Fibroblast of skin of right quadriceps (primary cell): ENCODE measurements at places on chromosomes 1 and 21.

DNA sequence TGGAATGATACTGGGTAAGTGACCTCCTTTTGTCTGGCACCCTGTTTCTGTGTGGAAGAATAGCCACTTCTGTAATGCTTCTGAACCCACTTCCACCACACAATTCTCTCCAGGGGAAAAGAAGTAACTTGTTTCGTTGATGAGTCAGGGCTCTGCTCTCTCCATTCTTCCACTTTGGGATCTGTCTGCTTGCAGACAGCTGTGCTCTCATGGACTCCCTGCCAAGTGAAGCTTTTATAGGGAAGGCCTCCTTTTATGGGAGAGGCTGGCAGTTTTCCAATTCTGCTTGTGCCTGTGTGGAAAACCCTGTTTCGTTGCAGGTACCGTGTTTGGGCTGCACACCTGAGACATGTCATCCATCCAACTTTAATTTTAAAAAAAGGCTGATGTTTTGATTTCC lies 130.7 kb downstream of the GIPC2 start:
- peak; percentile 93 for DNase-seq

DNA sequence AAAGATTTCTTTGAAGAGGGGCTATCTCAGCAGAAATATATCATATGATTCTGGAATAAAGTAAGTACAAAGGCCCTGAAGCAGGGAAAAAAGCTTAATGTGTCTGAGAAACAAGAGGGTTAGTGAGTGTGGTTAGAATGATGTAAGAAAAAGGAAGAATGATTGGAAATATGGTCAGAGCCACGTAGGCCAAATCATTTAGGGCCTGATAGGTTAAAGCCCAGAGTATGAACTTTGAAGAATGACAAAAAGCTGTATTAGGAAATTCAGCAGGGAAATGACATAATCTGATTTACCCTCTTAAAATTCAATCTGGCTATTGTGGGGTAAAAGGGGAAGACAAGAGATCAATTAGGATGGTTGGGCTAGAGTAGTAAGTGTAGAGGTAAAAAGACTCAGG lies 69.0 kb upstream of the MUTYH start:
- no peak for DNase-seq

- DNase-seq, result no peak
Observed at GRCh38 chr1:228156515-228156881, 6.8 kb downstream of the GJC2 start.

DNA sequence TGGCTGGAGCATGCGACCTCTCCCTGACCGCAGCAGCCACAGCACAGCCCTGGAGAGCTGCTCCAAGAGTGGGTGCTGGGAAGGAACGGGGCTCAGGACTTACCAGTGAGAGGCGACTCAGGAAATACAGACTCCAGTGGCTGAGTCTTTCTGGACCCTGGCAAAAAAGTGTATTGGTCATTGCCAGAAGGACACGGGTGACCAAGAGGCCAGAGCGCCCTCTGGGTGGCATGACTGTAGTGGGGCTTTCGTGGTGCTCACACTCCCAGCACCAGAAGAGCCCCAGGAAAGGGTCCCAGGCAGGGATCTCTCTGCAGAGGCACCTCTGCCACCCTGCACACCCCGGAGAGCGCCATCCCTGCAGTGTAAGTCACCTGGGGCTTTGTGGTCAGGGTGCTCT lies 8.9 kb upstream of the PRDM16 start:
- DNase-seq, result no peak

- no peak for DNase-seq
Observed at GRCh38 chr1:2880812-2881295, 79.4 kb upstream of the TTC34 start.

- DNase-seq, result no peak
Observed at GRCh38 chr1:30541721-30542485, 181.5 kb downstream of the MATN1 start.

- DNase-seq, result no peak
Observed at GRCh38 chr1:69747207-69747606, 179.5 kb downstream of the LRRC7 start.

DNA sequence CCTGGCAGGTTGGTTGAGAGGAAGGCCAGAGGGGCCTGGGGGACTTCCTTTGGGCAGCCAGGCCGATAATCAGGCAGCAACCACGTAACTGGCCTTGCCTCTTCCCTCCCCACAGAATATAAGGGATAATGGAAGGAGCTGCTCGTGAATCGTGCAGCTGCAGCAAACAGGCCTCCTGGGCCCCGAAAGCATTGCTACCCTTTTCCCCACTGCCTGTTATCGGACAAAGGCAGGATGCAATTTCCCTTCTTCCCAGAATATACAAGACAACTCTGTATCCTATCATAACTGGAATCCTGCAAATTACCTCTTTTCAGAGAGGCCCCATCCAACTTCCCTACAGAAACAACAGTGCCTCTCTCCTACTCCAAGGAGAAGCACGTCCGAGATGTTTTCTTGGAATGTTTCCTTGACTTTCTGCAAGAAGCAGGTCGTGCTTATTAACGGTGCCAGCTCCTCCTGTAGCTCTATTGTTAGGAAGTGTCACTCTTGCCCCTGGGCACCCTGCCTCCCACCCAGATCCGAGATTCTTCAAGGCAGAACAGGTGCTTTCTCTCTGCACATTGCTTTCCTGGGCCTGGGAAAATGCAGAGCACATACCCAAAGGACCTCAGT lies 106.0 kb upstream of the TIAM1 start:
- no peak for DNase-seq

DNA sequence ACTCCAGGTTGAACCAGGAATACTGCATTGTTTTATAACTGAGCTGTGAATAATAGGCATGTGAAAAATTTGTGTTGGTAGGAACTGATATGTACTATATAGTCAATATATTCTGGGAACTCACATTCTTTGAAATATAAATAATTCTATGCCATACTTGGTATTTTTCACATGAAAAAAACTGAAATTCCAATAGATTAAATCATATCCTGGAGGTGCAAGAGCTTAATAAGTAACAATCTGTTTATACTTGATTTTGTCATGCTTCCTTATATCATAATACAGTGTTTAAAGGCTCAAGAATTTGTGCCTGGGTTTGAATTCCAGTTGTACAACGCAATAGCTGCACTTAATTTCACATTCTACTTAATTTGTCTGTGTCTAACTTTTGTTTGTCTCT lies 387.0 kb downstream of the USP25 start:
- DNase-seq, result peak; percentile 90

DNA sequence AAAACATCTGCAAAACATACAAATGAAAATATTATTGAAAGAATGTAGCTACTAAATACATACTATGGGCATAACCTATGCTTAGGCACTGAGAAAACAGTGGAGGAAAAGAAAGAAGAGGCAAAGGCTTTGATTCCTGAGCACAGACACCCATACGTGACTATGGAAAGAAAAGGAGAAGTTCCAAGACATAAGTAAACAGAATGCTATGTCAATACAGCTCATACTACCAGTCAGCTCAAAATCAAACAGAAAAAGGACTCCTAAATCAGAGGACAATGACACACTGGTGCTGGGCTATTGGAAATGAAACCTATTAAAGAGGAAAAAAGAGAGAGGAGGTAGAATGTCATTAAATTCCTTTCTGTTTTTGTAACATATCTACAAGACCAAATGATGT lies 225.4 kb downstream of the SMYD3 start:
- no peak for DNase-seq

GRCh38 chr1:42146626-42147320 lies 6.4 kb upstream of the GUCA2B start:
- peak; percentile 56 for DNase-seq

DNA sequence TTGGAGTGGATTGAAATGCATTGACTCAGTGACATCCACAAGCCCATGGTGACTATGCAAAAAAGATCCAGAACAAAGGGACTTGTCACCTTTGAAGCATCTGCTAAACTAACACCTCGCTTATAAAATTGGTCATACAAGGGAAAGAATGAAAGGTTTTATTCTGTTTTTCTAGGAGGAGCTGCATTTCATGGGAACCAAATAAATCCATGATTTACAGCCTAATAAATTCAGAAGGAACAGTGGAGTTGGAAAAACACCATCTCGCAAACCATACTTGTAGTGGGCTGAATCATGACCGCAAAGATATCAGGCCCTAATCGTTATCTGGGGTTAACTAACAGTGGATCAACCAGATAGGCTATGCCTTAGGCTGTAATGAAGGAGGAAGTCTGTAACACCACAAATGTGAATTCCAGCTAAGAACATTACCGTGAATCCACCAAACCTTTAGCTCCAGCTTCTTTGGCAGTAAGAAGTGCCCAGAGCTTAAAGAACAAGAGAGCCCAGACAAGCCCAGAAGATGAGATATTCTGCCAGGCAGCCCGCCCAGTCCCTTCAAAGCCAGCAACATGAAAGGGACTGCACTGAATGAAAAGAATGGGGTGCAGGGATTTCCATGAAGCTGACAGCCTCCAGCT lies 27.4 kb downstream of the RSPH1 start:
- DNase-seq, result no peak

- peak; percentile 50 for DNase-seq
Observed at GRCh38 chr1:204151552-204152309, at the start of gene ETNK2. TSS of gene ETNK2 (minus strand) at chr1:204152044. CDS start at chr1:204151852, 192 bp downstream.

- DNase-seq, result peak; percentile 73
Observed at GRCh38 chr21:21163904-21164303, 165.7 kb downstream of the NCAM2 start.

DNA sequence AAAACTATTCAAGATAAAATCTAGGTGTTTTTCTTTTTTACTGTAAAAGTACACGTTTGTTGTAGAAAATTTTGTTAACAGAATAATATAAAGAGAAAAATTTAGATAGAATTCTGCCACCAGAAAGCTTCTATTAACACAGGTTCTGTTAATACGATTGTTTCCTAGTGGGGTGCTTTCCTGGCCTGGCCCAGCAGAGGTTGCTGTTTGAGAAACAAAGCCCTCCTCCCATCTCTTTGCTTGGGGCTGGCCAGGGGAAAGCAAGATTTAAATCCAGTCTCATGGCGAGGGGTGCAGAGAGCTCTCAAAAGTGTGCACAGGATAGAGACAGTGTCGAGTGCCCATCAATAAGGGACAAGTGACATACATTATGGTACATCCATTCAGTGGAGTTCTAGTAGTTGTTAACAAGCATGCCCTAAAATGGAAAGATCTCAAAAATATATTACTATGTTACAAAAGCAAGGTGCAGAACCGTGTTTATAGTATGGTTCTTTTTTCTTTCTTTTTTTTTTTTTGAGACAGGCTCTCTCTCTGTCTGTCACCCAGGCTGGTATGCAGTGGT lies 14.6 kb upstream of the ACBD3 start:
- no peak for DNase-seq

- DNase-seq, result no peak
Observed at GRCh38 chr1:223030871-223031400, 112.1 kb downstream of the TLR5 start.

DNA sequence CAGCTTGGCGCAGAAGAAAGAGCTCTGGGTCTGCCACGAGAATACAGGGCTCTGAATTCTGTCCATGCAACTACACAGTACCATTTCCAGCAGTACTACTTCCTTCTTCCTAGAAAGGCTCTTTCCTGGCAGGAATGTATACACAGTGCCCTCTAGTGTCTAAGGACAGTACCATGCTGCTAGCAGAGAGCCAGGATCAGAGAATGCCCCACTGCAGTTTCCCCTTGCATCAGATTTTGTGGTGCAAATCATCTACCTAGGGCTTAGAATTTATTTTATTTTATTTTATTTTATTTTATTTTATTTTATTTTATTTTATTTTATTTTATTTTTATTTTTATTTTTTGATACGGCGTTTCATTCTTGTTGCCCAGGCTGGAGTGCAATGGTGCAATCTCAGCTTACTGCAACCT lies 50.8 kb downstream of the PAX7 start:
- peak; percentile 29 for DNase-seq

DNA sequence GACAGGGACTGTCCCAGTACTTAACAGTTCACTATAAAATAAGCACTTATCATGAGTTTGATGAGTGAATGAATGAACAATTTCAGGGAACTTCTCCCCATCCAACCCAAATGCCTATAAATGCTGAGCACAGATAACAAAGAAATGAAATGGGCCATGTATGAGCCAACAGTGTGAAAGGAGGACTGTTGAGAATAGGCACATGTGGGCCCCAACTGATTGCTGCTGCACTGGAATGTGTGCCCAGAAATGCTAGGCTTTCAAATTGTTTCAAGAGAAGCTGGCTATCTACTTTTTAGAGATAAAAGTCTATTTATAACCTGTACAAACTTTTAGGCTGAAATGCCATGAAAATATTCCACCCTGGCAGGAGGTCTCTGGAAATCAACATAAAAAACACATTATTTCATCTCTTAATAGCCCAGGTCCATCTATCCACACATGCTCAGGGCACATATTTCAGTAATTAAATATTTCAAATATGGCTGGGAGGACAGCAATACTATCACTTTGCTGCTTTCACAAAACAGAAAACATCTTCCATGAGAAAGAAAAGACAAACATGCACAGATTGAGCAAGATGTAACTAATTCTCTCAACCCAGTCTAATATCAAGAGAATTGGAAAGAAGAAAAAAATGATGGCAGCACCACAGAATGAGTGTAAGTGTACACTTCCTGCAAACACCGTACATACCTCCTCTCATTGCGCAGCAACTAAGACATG lies 49.8 kb downstream of the COLGALT2 start:
- DNase-seq, result no peak

GRCh38 chr1:62891956-62892562 lies 108.1 kb downstream of the ATG4C start:
- no peak for DNase-seq

- no peak for DNase-seq
Observed at GRCh38 chr1:4016351-4017130, 116.5 kb upstream of the C1orf174 start.

DNA sequence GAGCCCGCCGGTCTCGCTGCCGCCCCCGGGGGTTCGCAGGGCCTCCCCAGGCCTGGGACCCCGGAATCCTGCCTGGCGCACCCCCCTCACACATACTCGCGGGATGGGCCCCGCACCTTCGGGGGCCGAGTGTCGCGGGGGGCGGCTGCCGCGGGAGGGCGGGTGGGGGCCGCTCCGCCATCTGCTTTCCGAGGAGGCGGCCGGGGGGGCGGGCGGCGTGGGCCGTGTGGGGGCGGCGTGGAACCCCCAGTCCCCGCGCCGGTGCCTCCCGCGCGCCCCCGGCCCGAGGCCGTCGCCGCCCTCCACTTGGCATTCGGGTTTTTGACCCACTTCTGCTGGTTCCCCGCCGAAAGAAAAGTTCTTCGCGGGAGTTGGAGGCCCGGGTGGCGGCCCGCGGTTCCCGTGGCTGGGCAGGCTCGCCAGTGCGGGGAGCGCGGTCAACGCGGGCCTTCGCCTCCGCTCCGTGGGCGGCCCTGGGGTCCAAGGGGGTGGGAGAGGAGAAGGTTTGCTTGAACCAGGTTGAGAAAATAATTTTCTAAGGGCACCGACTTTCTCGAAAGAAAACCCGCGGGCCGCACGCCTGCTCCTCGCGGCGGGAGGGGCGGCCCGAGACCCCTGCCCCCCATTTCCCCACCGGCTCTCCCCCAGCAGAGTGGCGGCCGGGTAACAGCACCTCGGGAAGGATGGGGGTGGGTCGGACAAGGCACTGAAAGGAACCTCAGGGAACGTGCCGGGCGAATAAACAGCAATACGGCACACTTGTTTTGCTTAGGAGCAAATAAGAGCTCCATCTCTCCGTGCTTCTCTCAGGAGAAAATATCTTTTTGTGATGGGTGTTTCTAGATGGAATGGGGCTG lies 1.6 kb downstream of the PHF13 start:
- DNase-seq, result no peak

GRCh38 chr1:205356440-205357139 lies at the start of gene KLHDC8A:
TSS of gene KLHDC8A (minus strand) at chr1:205356922. CDS start at chr1:205343604, 13,318 bp downstream.
- DNase-seq, result peak; percentile 21

- peak; percentile 14 for DNase-seq
Observed at GRCh38 chr1:3504151-3504821, 49.8 kb downstream of the ARHGEF16 start.
